ENCODE measurements at places on chromosomes 4 and X.

DNA sequence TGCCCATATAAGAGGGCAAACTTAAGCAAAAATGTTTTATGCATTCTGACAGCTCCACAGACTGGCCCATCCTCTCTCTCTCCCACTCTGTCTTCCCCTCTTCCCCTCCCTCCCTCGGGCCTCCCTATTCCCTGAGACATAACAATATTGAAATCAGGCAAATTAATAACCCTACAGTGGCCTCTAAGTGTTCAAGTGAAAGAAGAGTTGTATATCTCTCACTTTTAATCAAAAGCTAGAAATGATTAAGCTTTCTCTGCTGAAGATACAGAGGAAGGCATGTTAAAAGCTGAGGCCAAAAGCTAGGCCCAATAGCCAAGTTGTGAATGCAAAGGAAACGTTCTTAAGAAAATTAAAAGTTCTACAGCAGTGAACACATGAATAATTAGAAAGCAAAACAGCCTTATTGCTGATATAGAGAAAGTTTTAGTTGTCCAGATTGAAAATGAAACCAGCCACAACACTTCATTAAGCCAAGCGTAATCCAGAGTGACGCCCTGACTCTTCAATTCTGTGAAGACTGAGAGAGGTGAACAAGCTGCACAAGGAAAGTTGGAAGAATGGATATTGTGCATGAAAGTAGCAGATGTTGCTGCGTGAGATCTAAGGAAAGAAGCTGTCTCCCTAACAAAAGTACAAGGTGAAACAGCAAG is 54.9 kb downstream of the USO1 start:
- DNase-seq = no peak

DNA sequence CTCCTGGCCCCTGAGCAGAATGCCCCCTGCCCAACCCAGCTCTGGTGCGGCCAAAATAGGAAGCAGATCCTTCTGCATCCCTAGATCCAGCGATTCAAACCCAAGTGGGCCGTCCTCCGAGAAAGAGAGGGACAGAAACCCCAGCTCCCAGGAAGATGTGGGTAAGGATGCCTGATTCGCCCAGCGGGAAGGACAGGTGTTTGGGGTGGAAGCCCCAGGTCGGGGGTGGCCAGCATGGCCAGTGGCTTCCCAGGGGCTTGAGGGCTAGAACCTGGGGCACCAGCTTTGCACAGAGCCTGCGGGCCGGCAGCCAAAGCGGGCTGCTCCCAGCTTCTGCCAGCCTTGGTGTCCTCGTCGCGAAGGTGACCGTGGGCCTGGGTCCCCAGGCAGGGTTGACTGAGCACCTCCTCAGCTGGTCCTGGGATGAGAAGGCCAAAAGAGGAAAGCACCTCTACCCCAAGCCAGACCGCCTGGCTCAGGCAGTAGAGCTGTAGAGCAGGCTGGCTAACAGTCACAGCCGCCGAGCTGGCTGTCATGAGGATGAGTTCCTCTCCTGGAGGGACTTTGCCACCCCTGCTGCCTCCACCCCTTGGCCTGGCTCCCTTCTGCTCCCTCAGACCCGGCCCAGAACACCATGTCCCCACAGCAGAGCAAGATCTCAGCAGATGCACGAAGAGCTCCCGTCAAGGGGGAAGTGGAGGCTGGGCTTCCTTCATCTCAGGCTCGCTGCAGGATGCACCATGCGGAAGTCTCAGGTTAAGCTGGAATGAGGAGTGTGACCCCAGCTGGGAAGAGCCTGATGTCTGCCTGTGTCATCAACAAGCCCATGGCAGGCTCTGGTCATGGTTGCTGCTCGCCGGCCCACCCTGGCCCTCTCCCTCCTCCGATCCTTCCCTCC is 59.9 kb downstream of the CPZ start:
- DNase-seq = no peak

DNA sequence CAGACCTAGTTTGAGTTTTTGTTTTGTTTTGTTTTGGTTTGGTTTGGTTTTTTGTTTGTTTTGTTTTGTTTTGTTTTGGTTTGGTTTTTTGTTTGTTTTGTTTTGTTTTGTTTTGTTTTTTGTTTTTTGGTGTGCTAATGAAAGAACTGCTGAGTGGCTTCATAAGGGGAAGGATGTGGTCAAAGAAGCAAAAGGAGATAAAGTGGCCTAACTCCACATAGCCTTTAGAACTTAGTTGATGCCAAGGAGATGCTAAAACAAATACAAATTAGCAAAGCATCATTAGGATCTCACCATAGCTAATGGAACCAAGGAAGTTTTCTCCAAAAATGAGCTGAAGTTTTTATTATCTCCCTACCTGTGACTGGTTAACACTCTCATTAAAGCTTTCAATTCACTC is 44.6 kb upstream of the TMEM164 start:
- DNase-seq = no peak

DNA sequence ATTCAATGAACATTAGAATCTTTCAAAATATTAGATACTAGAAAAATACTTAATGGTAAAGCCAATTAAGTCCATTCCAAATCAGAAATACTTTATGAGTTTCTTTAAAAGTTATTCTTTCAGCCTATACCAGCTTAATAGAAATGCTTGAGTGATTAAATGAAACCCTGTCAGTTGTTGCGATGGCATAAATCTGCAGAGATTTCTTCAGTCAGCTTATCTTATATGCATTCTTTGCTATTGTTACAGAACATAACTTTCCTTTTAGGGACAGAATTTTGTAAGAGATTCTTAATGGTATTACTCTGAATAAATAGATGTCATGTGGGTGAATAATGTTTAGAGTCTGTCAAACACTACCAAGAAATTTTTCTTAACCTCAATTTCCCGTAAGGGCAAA is 325.0 kb upstream of the HAND2 start:
- DNase-seq = no peak

- DNase-seq = no peak
Observed at GRCh38 chr4:158818560-158819140, 49.8 kb downstream of the FNIP2 start.

- DNase-seq = no peak
Observed at GRCh38 chr4:106165351-106166010, 150.5 kb downstream of the TBCK start.

DNA sequence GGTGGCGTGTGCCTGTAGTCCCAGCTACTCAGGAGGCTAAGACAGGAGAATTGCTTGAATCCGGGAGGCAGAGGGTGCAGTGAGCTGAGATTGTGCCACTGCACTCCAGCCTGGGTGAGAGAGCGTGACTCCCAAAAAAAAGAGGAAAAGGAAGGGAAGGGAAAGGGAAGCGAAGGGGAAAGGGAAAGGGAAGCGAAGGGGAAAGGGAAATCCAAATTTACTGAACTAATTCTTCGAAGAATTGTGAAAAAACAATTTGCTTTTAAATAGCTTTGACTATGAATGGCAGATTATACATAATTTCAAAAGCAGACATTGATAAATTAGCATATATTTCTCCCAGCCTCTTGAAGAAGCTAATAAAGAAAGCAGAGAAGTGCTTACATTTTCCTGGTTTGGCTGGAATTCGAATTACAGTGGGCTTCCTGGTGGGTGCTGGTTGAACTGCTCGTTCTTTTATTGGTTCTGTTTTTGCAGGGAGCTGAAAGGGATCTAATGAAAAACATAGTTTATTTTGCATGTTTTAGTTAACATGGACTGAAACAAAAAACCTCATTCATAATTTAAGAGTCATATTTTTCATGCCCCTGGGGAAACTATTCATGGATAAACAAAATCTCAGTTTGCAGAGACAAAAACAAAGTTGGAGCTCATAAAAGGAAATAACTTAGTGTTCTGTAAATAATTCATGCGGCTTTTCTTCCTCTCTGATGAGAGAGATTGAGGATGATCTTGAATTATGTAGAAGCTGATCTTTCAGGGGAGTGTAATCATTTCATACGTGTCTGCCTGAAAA is 66.0 kb downstream of the RPS3A start:
- DNase-seq = no peak

DNA sequence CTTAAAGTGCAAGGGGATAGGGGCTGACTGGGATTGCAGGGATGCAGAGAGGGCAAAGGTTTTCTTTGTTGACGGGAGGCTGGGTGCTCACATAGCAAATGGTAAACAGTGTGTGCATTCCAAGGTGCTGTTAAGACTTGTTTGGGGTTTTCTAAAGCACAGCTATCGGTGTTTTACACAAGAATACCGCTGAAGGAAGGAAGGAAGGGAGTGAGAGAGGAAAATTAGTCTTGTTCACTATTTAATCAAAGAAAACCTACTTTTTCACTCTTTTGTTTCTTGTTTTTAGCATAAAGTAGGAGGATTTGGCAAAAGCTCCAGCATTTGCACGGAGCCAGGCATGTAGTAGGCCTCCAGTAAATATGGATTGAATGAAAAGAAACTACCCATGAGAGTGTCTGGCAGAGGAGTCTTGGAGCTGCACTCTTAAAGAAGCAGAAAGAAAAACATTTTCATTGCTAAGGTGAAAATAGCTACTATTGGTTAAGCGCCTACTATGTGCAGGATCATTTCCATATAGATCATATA is 99.7 kb downstream of the FIP1L1 start:
- DNase-seq = no peak

- no peak for DNase-seq
Observed at GRCh38 chrX:129726307-129727111, 12.3 kb upstream of the XPNPEP2 start.

GRCh38 chrX:153590961-153591956 is 7.7 kb downstream of the CCNQ start:
- no peak for DNase-seq

GRCh38 chrX:153688071-153688470 is 345 bp downstream of the SLC6A8 start:
- DNase-seq = no peak

DNA sequence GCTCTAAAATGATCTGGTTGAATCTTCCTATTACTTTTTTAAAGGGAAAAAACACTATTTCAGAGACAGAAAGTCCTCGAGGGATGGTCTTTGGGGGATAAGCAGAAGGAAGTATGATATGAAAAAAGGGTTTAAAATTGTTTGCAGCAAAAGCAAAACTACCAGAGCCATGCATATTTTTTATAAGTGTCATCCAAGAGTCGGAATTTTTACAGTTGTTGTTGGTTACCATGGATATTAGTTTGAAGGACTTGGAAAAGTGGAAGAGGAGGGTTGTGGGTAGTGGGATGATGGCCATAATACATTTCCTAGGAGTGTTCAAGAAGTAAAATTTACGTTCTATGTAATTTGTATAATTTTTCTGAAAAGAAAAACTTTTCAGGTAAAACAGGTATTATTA is 134.4 kb downstream of the PCDH7 start:
- no peak for DNase-seq

GRCh38 chrX:15971696-15972095 is 117.1 kb upstream of the AP1S2 start:
- no peak for DNase-seq

DNA sequence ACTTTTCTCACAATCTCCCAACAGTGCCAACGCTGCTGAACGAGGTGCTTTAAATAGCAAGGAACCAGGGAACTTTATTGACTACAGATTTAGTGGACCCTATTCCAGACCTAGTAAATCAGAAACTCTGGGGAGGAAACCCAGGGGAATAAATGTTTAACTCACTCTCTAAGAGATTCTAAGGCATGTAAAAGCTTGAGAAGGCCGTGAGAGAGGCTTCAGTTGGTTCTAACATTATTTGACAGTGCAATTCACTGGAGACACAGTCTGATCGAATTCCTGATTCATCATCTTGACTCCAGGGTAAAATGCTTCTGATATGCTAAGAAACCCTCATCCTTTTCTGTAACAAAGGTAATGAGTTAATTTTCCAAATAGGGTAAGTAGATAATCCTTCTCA is 494.4 kb downstream of the KCNIP4 start:
- no peak for DNase-seq

DNA sequence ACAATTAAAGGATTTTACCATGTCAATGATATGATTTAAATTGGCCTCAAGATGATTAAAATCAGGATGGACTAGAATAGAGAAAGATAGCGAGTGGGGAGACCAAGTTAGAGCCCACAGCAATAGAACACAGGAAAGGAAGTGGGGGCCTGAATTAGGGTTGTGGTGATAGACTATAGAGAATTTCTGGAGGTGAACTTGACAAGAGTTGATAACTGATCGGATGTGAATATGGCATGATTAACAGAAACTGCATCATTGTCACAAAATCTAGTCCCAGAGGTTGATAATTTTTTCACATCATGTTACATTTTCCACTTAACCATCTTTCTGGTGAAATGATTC is 26.3 kb upstream of the TRPC3 start:
- DNase-seq = no peak

DNA sequence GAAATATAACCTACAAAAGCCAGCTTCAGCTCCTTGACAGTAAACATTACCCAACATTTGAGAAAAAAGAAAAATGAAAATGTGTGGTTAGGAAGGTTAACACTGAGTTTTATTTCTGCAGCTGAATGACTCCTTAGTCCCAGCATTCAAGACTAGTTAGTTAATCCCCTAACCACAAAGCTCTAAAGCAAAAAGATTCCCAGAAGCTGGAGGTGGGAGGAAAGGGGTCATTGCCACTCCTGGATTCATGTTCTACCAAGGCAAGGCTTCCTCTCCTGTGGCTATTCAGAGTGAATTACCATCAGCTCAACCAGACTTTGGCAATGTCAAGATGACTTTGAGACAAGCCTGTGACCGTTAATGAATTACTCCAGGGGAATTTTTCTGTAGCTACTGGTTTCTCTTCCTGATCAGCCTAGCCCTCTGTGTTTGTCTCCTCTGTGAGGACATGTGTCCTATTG is 63.6 kb downstream of the HADH start:
- no peak for DNase-seq

GRCh38 chr4:38084877-38085711 is 124.9 kb downstream of the PTTG2 start:
- DNase-seq = no peak

GRCh38 chrX:34915463-34916225 is 27.0 kb upstream of the FAM47B start:
- DNase-seq = no peak

DNA sequence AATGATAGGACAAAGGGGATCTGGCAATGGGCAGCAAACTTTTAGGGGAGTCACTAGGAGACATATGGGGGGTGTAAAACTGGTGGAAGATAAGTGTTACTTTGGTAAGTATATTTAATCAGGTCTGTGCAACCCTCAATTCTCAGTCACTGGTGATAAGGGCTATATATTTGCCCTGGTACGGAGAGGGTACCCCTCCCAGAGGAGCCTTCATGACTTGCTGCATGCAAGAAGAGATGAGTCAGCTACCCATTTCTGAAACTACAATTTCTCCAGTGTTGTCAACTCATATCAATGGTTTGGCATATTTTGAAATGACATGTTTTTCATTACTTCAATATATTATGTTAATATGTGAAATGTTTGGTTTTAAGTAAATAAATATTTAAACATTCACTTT is 14.3 kb downstream of the SMARCAD1 start:
- no peak for DNase-seq

- peak; percentile 16 for DNase-seq
Observed at GRCh38 chr4:3074846-3075651, 568 bp downstream of the HTT start.

GRCh38 chrX:124086411-124086810 is 124.9 kb downstream of the STAG2 start:
- peak; percentile 2 for DNase-seq

- DNase-seq = no peak
Observed at GRCh38 chr4:87851332-87851731, 18.6 kb downstream of the MEPE start.

- DNase-seq = no peak
Observed at GRCh38 chr4:183637461-183637860, 21.5 kb downstream of the RWDD4 start.

All from activated T-helper 9 cell treated with anti-CD3 and anti-CD28 coated beads, Interleukin-2, amount 50 U/mL, for 16 hours (primary cell).